ENCODE measurements at places on chromosomes 7 and 10. TPM values are rescaled to one million over a fixed set of nuclear protein-coding genes. Genes with fewer than 3 reads are reported as not detected.

DNA sequence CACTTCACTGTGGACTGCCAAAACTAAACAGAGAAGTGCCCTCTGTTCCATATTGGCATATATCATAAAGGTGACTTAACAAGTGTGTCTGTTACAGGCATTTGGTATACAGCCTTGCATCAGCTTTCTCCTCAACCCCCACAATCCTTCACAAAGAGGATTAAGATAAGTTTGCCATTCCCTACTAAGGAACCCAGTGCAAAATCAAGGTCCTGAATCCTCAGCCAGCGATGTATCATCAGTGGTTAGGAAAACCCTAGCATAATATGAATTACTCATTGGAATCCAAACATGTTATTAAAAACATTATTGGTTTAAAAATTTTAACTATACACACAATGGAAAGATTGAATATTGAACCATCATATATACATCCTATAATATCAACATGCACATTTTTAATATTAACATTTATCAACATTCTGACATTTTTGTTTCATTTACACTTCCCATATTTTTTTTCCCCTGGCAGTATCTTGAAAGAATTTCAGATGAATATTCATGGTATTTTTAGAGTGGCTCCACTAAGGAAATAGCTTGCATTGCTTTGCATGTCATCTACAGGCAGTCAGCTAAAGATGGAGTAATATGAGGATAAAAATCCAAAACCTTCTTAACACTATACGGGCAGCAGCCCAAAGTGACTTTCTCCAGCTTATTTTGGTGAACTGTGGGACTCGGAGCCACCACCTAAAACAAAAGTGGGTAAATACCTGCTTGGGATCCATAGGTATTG lies 215.6 kb upstream of the CHRM2 start:
- DNase-seq: no peak

DNA sequence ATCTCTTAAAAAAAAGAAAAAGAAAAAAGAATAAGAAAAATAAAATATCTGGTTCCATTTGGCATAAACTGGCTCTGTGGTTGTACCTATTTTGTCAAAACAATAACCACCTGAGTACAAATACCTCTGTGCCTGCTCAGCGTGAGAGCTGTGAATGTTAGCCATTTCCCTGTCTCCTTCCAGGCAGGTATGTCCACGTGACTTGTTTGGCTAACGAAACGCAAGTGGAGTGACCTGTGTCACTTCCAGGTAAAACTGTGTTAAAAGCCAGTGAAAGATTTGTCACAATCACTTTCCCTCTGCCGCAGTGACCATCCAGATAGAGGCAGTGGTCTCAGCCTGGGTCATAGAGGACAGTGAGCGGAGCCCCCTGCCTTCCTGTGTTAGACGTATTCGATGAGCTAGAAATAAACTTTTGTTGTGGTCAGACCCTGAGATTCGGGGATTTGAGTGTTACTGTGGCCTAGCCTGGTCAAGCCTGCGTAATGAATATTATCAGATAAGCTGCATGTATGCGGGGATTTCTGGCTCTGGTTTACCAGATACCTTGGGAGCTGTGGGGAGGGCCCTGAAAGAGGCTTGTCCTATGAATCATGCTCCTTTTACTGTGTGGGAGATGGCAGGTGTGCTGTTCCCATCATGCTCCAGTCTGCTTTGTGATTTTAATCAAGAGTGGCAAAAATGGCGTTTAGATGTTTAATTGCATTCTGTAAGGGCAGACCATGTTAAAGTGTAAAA lies 3.8 kb downstream of the PTER start:
- no peak for DNase-seq

GRCh38 chr10:65968437-65968836 lies 957.4 kb upstream of the LRRTM3 start:
- DNase-seq: no peak

GRCh38 chr7:38825721-38826440 lies 83.1 kb downstream of the VPS41 start:
- no peak for DNase-seq

- DNase-seq: no peak
Measured at GRCh38 chr7:81873559-81873958, 103.7 kb upstream of the HGF start.

DNA sequence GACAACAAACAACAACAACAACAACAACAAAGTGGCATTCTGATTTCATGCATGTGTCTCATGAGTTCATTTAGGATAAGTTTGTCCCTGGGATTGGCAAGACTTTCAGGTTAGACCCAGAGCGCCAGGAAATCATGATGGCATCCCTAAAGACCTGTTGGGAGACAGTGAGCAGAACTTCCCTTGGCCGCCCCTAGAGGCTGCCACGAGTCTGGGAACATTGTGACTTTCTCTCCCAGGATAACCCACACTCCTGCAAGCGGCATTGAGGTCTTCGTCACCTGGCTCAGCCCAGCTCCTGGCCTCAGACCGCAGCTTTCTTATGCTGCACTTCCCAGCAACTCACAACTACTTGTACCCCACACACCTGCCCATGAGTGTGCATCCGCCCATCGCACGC lies 80.5 kb upstream of the RNF32 start:
- DNase-seq: peak; percentile 59

The REPIN1 gene
- total RNA-seq: 105 TPM

The PPP2R2D gene
- 28.7 TPM for total RNA-seq

The ANKRD30A gene
- total RNA-seq: not detected

The FAM131B gene
- 24.0 TPM for total RNA-seq

All from WTC11 (cell line).